ENCODE measurements at places on chromosomes 12 and 14. TPM values are rescaled to one million over a fixed set of nuclear protein-coding genes. Genes with fewer than 3 reads are reported as not detected.

- H3K4me1 ChIP-seq: peaks cover 12% of the 10 kb centered on the region
- H3K27me3 ChIP-seq: no peaks in the 10 kb centered on the region
Observed at GRCh38 chr12:116372815-116373214, 95.3 kb upstream of the MED13L start.

- no peak for DNase-seq
- H3K4me3 ChIP-seq: no peak overlapping the region
- no peak overlapping the region for H3K27ac ChIP-seq
Observed at GRCh38 chr14:38723277-38723676, 379.8 kb downstream of the SEC23A start.

- no peaks in the 10 kb centered on the region for H3K36me3 ChIP-seq
- no peak overlapping the region for H3K27ac ChIP-seq
- no peak overlapping the region for H3K4me3 ChIP-seq
- no peak for DNase-seq
- no peaks in the 10 kb centered on the region for H3K4me1 ChIP-seq
- no peaks in the 10 kb centered on the region for H3K27me3 ChIP-seq
Observed at GRCh38 chr12:22377731-22378496, 43.4 kb upstream of the ST8SIA1 start.

DNA sequence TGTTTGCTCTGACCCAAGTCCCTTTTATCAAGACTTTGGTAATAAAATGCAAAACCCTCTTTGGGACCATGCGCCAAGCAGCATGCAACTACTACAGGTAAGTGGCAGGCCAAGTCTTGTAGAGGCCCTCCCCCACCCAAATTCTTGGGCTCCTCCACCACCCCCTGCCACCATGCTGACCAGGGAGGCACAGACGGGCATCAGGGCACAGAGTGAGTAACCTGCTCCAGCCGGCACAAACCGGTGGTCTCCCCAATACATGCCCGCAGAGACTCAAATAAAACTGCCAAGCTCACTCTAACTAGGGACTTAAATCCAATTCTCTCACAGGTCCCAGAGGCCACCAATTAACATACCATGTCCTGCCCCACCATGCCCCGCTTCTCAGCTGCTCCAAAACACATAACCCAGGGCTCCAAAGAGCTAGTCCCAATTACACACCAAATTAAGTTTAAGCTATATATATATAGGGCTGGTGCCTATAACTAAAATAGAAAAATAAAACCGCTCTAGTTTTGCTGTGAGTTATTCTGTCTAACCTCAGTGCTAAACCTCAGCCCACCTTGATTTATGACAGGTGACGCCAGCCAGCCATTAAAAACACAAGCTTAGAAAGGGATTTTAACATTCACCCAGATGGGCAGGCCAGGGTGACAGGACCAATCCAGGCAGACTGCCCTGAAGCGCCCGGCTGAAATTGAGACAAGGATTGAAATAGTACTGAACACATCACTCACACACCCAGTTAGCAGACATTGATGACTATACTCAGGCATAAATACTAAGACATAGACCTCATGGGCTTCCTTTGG lies 81.0 kb downstream of the CLMN start:
- no peak overlapping the region for H3K27ac ChIP-seq
- H3K27me3 ChIP-seq: no peaks in the 10 kb centered on the region
- H3K4me1 ChIP-seq: peaks cover 14% of the 10 kb centered on the region
- no peak overlapping the region for H3K4me3 ChIP-seq
- H3K36me3 ChIP-seq: no peaks in the 10 kb centered on the region

Gene KRT74
- total RNA-seq: not detected

Gene CMA1
- total RNA-seq: not detected

DNA sequence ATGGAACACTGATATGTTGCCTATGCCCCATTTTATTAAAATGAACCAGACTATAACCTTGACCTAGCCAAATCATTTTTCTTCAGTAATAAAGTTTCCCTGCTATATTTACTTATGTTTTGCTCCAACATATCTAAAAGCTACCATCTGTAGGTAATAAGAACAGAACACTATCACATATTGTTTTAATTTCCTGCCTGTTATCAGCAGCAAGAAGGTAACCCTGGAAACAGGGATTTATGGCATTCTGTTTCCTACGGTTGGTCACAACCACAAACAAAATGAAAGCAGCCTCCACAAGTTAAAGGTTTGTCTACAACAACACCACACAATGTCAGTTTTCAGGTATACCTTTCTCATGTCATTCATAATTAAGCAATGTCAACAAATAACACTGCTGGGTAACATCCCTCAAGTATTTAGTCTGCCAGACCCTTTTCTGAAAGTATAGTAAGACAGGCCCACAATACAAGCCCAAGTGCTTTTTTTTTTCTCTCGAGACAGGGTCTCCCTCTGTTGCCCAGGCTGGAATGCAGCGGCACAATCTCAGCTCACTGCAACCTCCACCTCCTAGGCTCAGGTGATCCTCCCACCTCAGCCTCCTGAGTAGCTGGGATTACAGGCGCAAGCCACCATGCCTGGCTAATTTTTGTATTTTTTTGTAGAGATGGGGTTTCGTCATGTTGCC lies 25.5 kb downstream of the GCH1 start:
- H3K4me1 ChIP-seq: no peaks in the 10 kb centered on the region
- H3K36me3 ChIP-seq: no peaks in the 10 kb centered on the region
- H3K27ac ChIP-seq: no peak overlapping the region
- no peak overlapping the region for H3K4me3 ChIP-seq
- no peaks in the 10 kb centered on the region for H3K27me3 ChIP-seq

DNA sequence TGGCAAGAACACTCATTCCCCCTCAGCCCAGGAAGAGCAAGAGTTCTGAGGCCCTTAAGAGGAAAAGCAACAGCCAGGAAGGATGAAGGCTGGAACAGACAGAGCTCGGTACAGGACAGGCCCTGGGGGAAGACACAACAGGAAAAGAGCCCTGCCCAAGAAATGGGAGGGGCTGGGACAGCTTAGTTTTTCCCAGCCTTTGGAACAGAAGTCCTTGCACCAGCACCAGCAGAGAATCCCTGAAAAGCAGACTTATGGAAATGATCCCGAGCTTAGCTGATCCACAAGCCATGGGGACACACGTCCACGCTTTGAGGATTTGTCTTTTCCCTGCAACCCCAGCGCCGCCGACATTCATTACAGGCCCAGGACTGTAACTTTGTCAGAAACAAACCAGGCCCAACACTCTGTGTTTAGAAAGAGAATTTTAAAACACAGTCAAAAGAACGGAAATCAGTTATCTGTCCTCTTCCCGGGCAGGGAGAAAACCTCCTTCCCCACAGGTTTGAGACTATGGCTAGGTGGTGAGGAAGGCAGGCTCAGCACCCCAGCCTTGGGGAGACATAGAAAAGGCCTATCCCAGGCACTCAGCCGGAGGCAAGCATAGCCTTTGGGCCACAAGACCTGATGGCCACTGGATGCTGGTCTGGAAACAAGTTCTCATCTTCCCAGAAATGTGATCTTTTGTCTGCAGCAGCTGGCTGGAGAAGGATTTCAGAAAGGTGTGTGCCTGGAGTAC lies 4.0 kb upstream of the AVIL start:
- H3K4me3 ChIP-seq: no peak overlapping the region
- no peaks in the 10 kb centered on the region for H3K27me3 ChIP-seq
- no peaks in the 10 kb centered on the region for H3K36me3 ChIP-seq
- DNase-seq: no peak
- no peaks in the 10 kb centered on the region for H3K4me1 ChIP-seq

DNA sequence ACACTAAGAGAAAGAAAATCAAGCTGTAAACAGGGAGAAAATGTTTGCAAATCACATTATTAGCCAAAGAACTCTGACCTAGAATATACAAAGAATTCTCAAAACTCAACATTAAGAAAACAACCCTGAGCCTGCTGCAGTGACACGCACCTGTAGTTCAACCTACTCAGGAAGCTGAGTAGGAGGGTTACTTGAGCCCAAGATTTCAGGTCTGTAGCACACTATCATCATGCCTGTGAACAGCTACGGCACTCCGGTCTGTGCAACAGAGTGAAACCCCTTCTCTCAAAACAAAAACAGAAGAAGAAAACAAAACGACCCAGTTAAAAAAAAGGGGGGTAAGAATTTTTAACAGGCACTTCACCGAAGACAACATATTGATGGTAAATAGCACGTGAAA lies 20.8 kb downstream of the SAV1 start:
- H3K27ac ChIP-seq: peak overlapping the region; percentile 17
- H3K4me1 ChIP-seq: no peaks in the 10 kb centered on the region
- DNase-seq: no peak
- no peak overlapping the region for H3K4me3 ChIP-seq
- H3K27me3 ChIP-seq: no peaks in the 10 kb centered on the region

Gene ACVRL1
- total RNA-seq: 2.0 TPM

Gene MAGOHB
- 53.5 TPM for total RNA-seq

DNA sequence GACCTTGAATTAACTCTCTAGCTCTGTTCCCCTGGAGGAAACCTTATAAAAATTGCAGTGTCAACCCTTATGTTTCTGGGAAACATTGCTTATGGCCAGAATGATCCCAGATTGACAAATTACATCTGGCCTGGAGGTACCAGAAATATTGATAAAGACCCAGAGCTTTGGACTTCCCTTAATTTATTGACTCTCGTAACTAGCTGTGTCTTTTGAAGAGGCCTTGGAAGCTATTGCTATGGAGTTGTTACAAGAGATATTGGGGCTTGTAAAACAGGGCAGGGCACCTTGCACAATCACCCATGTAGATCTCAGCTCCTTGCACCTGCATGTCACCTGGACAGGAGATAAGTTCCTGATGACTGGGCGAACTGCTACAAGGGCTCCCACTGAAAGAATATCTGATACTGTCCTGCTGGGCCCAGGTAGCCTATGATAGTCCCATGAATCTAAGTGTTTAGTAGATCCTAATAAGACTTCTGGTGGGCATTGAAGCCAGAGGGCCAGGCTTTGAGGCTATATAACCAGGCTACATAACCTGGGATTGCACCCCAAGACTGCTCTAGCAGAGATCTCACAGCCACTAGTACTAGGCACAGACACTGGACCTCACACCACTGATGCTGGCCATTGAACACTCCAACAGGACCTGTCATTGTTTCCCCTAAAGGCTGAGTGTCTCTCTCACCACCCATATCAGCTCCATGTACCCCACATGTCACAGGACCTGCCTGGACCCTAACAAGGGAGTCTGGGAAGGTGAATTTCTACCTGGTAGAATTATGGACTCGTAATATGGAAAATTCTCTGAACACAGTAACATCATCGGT lies 135.7 kb upstream of the PWP1 start:
- no peak for DNase-seq
- H3K4me1 ChIP-seq: no peaks in the 10 kb centered on the region
- H3K27ac ChIP-seq: no peak overlapping the region
- H3K36me3 ChIP-seq: no peaks in the 10 kb centered on the region

Data from neural progenitor cell (in vitro differentiated cells).